Activated naive CD8-positive, alpha-beta T cell treated with anti-CD3 and anti-CD28 coated beads, Interleukin-2, amount 10 ng/mL, durations not matched to agents 7 days and 5 days (primary cell): ENCODE measurements at places on chromosomes 2 and 18. TPM values are rescaled to one million over a fixed set of nuclear protein-coding genes. Genes with fewer than 3 reads are reported as not detected.

The NOSTRIN gene
- total RNA-seq = not detected

The TXNDC2 gene
- total RNA-seq = not detected

The RGPD8 gene
- total RNA-seq = 13.7 TPM

The CHRNG gene
- not detected for total RNA-seq

The TFCP2L1 gene
- total RNA-seq = 0.06 TPM

The CDK15 gene
- total RNA-seq = not detected

The TACR1 gene
- total RNA-seq = not detected

The NGEF gene
- total RNA-seq = not detected

The IL1R1 gene
- total RNA-seq = 0.11 TPM

The OTOS gene
- not detected for total RNA-seq

The DYNAP gene
- total RNA-seq = not detected

The ACMSD gene
- total RNA-seq = not detected

The GAREM1 gene
- not detected for total RNA-seq

The CRYBA2 gene
- total RNA-seq = not detected

The VRK2 gene
- 21.5 TPM for total RNA-seq
